ENCODE measurements at places on chromosomes 1 and 21.

GRCh38 chr1:41418857-41419583 lies 57.8 kb downstream of the FOXO6 start:
- peak; percentile 82 for DNase-seq

DNA sequence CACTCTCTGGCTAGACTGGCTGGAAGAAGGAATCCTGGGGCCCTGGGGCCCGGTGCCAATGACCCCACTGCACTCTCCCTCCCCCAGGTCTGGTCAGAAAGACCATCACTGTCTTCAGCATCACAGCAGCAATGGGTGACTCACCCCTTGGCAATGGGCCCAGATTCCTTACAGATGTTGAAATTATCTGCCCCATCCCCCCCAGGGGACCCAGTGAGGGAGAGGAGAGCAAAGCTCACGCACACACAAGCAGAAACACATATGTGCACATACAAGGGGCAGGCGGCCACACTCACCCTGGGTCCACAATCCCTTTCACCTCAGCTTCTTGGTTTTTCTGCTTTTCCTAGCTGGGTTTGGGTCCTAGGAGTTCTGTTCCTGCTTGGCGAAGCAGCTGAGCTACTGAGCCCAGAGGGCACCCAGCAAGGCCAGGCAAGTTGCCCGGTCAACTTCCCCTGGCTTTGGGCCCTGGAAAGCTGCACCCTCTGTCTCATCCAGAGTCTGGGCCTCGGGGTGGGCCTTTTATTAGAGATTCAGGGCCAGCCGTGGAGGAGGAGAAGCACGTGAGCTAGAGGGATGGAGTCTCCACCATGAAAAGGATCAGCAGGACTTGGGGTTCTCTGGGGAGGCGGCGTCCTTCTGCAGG lies 2.6 kb downstream of the COL16A1 start:
- peak; percentile 94 for DNase-seq

DNA sequence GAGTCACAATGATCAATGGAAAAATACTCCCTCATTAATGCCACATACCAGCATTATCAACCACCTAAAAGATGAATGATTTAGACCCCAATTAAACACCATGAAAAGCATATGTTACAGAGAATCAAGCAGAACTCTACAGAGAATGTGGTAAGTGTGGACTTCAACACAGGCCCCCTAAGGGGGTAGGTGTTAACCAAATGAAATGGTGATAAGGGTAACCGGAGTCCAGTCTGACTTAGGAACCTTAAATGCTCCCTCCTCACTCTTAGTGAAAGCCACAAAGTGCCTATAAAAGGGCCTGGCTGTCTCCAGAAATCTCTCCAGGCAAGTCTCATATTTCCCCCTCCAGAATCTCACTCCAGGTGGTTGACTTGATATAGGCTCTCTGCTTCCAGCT lies 149.2 kb upstream of the FOXD3 start:
- no peak for DNase-seq

- no peak for DNase-seq
These were observed 31.9 kb downstream of the SDC3 start for GRCh38 chr1:30876451-30877204.

GRCh38 chr1:21666576-21667320 lies 2.4 kb downstream of the RAP1GAP start:
- no peak for DNase-seq

DNA sequence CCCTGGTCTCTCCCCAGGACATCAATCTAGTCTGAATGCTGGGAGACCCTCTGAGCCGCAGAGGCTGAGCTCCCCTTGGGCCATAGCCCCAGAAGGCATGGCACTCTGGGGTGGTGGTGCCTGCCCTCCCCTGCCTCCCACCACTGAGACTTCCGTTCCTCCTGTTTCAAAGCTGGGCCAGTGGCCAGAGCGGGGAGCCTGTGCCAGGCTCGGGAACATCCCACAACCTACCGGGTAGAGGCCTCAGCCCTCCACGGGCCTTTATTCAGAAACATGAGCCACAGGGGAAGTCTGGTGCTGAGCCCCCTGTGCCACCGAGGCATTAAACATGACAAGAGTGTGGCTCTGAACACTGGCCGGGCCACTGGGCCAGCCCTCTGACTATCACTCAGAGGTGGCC lies 8.1 kb downstream of the CCDC24 start:
- DNase-seq, result no peak

DNA sequence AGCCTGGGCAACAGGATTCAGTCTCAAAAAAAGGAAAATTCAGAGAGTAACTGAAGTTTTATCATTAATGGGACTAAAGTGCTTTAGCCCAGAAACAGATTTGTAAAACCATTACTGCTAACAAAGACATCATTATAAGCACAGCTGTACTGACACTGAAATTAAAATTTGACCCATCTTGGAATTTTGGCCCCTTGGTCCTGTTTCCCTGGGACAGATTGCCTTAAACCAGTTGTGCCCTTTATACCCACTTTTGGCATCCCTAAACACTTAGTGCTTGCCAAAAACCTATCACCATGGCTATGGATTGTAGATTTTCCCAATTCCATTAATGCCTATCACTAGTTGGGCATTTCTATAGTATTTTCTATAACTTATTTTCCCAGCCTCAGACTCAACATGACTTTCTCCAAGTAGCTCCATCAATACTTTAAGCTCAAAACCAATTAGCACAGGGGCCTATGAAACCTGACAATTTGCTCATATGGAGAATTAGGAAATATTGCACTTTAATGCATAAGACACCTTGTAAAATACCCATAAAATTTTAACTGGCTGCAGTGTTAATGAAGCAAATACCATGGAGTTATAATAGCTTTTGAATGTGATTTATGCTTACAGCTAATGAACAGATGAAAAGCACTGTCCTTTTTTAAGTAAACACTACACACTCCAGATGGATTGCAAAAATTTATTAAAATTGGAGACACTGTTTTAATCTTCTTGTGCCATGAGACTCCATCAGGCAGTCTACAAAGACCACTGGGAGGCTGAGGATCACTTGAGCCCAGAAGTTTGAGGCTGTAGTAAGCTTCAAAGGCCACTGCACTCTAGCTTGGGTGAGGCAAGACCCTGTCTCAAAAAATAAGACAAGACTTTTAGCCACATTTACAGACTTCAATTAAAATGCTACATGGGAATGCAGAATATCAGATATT lies 4.3 kb downstream of the GAS5 start:
- DNase-seq, result no peak

DNA sequence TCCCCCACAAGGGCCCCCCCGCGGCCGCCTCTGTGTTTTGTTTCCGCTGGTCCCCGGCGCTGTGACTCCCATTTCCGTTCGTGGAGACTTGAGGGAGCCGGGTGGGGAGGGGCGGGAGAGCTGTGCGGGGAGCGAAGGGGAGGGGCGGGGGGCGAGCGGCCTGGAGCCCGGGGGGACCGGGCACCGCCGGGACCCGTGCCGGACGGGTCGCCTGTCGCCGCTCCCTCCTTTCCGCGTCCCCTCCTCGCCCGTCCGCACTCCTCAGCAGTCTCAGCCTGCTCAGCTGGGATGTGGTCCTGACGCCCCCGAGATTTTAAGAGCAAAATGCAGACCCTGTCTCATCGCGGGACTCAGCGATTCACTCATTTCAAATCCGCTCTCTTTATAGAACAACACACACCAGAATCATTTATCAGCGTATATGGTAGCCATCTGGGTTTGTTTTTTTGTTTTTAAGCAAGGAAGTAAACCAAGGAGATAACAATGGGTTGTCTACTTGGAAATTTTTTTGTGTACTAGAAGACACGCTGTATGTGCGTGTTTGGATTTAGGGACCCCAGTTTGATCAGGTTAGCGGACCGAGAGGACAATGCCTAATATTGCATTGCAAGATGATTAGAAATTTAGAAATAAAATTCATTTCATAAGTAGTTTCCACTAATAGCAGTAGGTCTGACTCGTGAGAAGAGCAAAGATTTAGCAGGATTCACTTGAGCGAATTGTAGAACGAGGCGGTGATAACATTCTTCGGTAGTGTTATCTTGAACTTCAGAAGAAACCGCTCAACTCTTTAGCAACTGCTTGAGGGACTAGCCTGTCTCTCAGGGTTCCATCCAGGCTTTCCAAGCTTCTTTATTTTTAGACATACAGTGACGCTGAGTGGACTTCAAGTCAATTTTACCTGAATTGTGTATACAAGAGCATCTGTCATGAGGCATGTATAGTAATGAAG lies 1.1 kb downstream of the GABPA start:
- DNase-seq, result peak; percentile 79

DNA sequence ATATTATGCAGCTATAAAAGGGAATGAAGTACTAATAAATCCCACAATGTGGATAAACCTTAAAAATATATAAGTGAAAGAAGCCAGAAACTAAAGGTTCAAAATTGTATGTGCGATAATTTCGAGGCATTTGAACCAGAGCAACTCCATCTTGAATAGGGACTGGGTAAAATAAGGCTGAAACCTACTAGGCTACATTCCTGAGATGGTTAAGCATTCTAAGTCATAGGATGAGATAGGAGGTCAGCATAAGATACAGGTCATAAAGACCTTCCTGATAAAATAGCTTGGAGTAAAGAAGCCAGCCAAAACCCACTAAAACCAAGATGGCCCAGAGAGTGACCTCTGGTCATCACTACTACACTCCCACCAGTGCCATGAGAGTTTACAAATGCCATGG lies 103.1 kb downstream of the SLC16A1 start:
- DNase-seq, result no peak

GRCh38 chr1:8560035-8560434 lies 242.1 kb downstream of the SLC45A1 start:
- DNase-seq, result no peak

- no peak for DNase-seq
These were observed 379.2 kb upstream of the SPAG17 start for GRCh38 chr1:118563981-118564951.

DNA sequence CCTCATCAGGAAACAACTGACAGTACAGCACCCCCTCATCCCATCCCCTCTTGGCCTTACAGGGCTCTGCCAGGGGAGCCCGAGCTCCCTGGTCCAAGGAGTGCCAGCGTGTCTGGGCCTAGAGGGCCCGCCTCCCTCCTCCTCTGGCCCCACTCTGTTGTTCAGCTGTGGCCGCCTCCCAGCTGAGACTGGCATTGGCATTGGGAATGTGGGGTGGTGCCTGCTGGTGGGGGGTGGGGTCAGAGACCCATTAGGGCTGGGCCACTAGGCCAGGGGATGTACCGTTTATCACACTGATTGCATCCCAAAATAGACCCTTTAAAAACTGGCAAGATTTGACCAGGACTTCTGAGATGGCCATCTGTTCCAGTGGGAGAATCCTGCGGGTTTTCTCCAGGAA lies 1.4 kb downstream of the LDLRAP1 start:
- no peak for DNase-seq

GRCh38 chr1:97726386-97726785 lies 194.4 kb downstream of the DPYD start:
- peak; percentile 23 for DNase-seq

DNA sequence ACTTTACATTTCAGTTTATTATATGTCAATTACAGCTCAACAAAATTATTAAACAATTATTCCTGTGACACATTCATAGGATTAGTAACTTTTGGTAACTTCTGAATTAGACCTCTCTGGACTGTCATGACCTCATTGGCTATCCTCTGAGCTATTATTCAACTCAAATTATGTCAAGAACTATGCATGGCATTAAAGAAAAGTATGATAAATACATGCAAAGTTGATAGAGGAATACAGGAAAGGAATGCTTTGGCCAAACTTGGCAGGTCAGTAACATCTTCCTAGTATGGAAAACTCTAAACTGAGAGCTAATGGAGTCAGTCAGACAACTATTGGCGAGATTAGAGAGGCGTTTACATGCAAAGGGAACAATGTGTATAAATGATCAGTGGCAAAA lies 158.4 kb downstream of the DUSP10 start:
- no peak for DNase-seq

GRCh38 chr1:28412731-28413130 lies 43.2 kb downstream of the PHACTR4 start:
- peak; percentile 45 for DNase-seq

DNA sequence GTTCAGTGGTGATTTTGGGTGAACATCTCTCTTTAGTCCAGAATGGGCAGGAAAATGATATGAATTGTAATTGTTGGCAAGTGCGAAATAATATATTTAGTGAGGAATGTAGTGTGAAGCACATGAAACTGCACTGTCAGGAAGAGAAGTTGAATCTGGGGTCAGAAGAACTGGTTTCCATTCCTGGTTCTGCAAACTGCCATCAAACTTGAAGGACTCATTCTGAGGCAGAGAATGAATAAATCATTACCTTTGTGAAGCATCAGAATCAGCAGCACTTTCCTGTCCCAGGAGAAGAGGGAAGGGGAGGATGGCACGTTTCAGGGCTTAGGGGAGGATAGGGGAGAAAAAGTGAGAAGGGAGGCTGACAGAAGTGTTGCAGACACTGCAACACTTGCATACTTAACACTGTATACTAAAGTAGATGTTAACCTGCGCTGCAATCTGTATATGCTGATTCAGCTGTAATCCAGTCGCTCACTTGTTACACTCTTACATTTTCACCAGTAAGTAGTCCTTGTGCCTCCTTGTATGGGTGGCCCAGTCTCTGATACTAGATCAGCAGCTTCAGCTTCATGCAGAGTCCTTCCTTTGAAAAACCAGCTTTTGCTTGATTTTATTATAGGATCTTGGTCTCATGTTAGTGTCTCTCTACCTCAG lies 10.5 kb upstream of the RPTN start:
- no peak for DNase-seq

- no peak for DNase-seq
These were observed 211.0 kb downstream of the PATJ start for GRCh38 chr1:61953076-61953789.

DNA sequence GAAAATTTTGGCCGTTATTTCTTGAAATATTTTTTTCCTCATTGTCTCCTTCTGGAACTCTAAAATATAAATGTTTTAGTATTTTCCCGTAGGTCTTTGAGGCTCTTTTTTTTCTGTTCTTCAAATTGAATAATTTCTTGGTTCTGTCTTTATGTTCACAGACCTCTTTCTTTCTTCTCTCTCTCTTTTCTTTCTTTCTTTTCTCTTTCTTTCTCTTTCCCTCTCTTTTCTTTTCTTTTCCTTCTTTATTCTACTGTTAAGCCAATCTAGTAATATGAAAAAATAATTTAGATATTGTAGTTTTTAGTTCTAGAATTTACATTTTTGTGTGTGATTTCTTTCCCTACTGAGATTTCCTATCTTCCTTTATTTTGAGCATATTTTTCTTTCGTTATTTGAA lies 30.1 kb downstream of the CLIC4 start:
- no peak for DNase-seq

DNA sequence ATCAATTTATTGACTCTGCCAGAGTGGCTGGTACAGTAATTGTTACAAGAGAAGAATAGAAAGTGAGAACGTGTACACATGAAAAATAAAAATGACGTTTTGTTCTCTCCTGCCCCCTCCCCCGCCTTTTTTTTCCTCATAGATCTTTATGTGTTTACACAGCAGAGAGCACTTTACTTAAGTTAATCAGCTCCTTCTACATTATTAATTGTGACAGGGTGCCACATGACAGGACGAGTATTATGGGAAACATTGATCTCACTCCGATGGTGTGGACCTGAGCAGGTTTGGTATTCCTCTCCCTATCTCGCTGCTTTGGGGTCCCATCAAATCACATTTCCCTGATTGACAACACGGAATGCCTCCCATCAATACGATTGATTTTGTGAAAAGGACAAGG lies 285.7 kb downstream of the TM2D1 start:
- DNase-seq, result no peak

- DNase-seq, result no peak
These were observed 39.4 kb upstream of the HIVEP3 start for GRCh38 chr1:41958015-41958673.
